ENCODE measurements at places on chromosomes 5 and 9. TPM values are rescaled to one million over a fixed set of nuclear protein-coding genes. Genes with fewer than 3 reads are reported as not detected.

Gene MRRF
- total RNA-seq, result 66.2 TPM

Gene FRMPD1
- 0.05 TPM for total RNA-seq

Gene CSF1R
- total RNA-seq, result 0.28 TPM

Gene GDA
- total RNA-seq, result 1.2 TPM

Gene GPR151
- not detected for total RNA-seq

Gene HTR4
- not detected for total RNA-seq

Gene PDE6A
- 0.25 TPM for total RNA-seq

Gene ADGRD2
- total RNA-seq, result not detected

Gene C7
- not detected for total RNA-seq

Gene VAV2
- total RNA-seq, result 38.5 TPM

Gene PTBP3
- 32.7 TPM for total RNA-seq

Gene SLIT3
- 18.1 TPM for total RNA-seq

Gene CHSY3
- total RNA-seq, result 0.16 TPM

Gene DEPDC1B
- total RNA-seq, result 14.6 TPM

Gene TSLP
- not detected for total RNA-seq

Gene CEL
- 0.58 TPM for total RNA-seq

Gene GFI1B
- not detected for total RNA-seq

Gene NMUR2
- 0.13 TPM for total RNA-seq

Gene SPINK4
- total RNA-seq, result not detected

Gene BOD1
- total RNA-seq, result 67.9 TPM

Gene STC2
- total RNA-seq, result 38.1 TPM

Gene TMEM174
- total RNA-seq, result not detected

Gene PCDHB7
- not detected for total RNA-seq

Gene IL4
- total RNA-seq, result not detected

Gene IRX1
- not detected for total RNA-seq

Gene TMEM252
- not detected for total RNA-seq
